GM12864 (cell line): ENCODE measurements at places on chromosomes 7 and 10.

- no peak for DNase-seq
Measured at GRCh38 chr10:103915796-103916195, 2.2 kb downstream of the STN1 start.

DNA sequence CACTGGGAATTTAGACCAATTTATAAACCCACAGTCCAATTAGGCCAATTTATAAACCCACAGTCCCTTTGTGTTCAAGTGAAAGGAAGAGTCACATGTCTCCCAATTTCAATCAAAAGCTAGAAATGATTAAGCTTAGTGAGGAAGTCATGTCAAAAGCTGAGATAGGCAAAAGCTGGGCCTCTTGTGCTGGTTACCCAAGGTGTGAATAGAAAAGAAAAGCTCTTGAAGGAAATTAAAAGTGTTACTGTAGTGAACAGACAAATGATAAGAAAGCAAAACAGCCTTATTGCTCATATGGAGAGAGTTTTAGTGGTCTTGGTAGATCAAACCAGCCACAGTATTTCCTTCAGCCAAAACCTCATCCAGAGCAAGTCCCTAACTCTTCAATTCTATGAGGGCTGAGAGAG lies 245.0 kb downstream of the HDAC9 start:
- no peak for DNase-seq

GRCh38 chr10:86594535-86594934 lies 59.8 kb upstream of the OPN4 start:
- no peak for DNase-seq

DNA sequence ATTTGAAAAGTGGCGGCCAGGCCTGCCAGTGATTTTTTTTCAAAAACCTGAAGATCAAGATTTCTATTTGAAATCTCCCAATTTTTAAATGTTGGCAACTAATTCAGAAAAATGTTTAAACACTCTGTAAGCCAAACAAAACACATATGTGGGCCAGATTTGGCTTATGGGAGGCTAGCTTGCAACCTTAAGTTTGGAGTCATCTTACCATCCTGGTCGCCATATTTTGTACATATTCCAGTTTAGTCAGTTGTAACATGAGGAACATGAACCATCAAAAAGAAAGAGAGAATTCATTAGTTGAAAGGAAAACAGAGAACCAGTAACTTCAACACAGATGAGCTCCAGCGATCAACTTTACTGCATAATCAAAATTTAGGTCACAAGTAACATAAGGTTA lies 115.4 kb downstream of the TMEM26 start:
- no peak for DNase-seq

DNA sequence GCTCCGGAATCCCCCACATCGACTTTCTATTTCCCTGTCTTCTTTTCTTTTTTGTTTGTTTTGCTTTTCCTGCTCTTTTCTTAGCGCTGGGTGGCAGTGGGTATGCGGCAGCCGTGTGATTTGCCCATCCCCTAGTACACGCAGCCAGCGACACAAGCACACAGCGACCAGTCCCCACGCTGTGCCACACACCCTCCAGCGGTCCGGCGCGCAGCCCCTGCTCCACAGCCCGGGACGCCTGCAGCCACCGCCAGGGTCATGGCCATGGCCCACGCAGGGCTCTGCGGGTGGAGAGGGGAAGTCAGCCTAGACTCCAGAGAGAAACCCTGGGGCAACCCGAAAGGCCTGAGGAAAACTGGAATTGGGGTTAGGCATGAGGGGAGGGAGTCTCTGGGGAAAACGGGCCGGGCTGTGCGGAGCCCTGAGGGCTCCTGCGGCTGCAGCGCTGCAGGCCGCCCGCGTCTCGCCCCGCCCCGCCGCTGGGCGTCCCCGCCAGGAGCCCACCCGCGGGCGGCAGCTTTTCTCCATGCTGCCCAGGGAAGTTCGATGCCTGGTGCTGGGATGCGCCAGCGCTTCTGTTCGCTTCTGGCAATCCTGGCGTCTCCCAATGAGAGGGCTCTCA lies 2.5 kb downstream of the CHRM2 start:
- DNase-seq = no peak

DNA sequence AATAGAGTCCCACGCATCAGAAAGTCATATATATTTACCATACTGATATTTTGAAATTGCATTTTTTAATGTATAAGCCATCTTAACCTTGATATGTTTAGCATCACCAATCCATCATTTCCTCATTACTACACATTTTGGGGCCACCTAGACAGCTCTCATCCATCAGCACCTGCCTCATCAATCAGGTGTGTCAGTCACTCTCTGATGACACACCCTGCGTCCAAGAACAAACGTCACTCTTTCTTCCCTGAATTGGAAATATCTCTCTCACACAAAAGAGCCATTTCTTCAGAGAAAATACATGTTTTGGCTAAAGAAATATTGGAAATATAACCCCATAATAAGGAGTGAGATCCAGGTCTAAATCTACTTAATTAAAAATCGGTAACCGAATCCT lies 38.9 kb upstream of the RSU1 start:
- no peak for DNase-seq

- peak; percentile 43 for DNase-seq
Measured at GRCh38 chr7:29921404-29922010, 68.1 kb downstream of the SCRN1 start.
